Stimulated activated CD4-positive, alpha-beta T cell treated with anti-CD3 and anti-CD28 coated beads, TNF-alpha, amount 100 ng/mL, for 48 hours (primary cell): ENCODE measurements at places on chromosomes 16 and 17.

- DNase-seq, result no peak
Observed at GRCh38 chr17:65888649-65889048, 303.3 kb downstream of the CEP112 start.

- no peak for DNase-seq
Observed at GRCh38 chr17:48970865-48971687, 2.7 kb upstream of the GIP start.

GRCh38 chr17:62998166-62998565, 32.1 kb downstream of the TANC2 start:
- DNase-seq, result no peak

- DNase-seq, result no peak
Observed at GRCh38 chr16:84650062-84650991, 2.0 kb downstream of the KLHL36 start.

DNA sequence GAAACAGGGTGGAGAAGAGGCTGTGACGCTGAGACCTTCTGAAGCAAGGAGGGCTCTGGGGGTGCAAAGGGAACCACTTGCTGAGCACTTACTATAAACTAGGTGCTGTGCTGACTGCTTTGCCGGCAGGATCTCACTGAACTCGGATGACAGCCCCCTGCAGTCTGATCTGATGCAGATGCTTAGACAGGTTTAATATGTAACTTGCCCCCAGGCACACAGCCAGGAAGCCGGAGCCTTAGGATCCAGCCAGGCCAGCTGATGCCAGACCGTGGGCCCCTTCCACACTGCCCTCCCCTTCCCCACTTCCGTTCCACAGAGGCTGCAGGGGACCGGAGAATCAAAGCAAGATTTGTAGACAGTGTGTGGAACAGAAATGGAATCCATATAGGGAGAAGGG, 23.1 kb downstream of the SPACA3 start:
- no peak for DNase-seq

- DNase-seq, result no peak
Observed at GRCh38 chr16:86025706-86026105, 126.7 kb downstream of the IRF8 start.

DNA sequence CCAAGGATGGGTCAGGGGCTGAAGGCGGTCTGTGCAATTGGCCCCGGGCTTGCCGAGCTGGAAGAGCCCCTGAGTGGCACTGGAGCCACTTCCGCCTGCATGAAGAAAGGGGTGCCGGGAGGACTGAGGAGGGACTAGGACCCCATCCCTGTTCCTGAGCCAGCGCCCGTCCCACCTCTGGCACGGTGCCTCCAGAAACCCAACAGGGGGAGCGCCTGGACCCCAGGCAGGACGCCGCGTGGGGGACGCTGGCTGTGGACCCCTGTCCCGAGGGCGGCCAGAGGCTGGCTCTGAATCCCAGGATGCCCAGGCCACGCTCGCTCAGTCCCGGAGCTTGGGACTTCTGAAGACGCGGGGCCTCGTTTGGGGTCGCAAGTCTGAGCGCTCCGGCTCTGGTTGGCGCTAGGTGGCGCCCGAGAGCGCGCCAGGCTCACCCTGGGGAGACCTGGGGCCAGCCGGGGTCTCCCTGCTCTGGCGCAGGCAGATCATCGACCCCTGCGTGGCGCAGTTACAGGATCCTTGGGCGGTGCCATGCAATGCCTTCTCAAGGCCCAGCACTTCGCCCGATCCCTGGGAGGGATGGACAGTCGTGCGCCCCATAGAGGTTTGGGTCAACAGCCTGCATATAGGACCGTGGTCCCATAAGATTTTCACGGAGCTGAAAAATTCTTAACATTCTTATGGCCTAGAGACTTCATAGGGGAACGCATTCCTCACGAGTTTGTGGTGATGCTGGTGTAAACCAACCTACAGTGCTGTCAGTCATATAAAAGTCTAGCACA, 58.5 kb upstream of the CREBBP start:
- DNase-seq, result peak; percentile 43

GRCh38 chr17:32722733-32723132, 154.2 kb downstream of the MYO1D start:
- DNase-seq, result no peak

DNA sequence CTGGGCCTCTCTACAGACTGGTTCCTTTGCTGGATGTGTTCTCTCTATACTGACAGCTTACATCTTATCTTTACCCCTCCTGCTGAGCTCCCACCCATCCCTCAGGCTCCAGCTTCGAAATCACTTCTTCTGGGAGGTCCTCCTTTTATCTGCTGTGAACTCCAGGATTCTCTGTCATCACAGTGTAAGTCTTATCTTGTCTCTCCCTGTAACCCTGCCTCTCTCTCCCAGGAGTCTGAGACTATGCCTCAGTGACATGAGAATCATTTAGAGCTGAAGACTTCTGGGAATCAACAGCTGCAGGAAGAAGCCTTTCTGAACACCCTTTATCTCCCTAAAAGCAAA, 148.1 kb upstream of the HS3ST3A1 start:
- DNase-seq, result no peak

DNA sequence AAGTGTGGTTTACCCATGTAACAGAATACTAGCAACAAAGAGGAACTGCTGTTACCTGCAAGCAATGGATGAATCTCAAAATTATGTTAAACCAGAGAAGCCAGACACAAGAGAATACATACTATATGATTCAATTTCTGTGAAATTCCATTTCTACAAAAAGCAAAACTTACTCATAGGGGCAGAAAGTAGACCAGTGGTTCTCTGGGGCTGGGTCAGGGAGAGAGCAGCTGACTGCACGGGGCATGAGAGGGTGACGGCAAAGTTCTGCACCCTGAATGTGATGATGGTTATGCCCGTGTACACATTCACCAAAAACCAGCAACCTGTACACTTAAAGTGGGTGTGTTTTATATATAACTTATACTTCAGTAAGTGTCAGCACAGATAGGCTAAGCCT, 3.1 kb downstream of the ZNF843 start:
- no peak for DNase-seq

DNA sequence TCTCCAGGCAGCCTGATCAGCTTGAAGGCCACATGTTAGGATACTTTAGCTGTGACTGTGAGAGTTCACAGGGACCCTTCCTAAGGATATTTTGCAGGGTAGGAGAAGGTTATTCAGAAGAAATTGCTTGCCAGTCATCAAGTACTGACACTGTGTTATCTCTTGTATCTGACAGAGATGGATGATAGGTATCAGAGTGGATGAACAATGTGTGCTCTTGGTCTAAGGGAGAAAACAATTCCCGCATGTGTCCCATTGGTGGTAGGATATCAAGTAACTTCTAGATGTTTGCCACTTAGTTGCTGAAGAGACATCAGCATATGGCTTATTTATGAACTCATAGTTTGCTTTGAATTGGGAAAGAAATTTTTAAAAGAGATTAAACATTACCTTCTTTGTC, 219.3 kb downstream of the SPECC1 start:
- DNase-seq, result no peak

GRCh38 chr16:24668481-24669061, 60.9 kb upstream of the TNRC6A start:
- peak; percentile 54 for DNase-seq

DNA sequence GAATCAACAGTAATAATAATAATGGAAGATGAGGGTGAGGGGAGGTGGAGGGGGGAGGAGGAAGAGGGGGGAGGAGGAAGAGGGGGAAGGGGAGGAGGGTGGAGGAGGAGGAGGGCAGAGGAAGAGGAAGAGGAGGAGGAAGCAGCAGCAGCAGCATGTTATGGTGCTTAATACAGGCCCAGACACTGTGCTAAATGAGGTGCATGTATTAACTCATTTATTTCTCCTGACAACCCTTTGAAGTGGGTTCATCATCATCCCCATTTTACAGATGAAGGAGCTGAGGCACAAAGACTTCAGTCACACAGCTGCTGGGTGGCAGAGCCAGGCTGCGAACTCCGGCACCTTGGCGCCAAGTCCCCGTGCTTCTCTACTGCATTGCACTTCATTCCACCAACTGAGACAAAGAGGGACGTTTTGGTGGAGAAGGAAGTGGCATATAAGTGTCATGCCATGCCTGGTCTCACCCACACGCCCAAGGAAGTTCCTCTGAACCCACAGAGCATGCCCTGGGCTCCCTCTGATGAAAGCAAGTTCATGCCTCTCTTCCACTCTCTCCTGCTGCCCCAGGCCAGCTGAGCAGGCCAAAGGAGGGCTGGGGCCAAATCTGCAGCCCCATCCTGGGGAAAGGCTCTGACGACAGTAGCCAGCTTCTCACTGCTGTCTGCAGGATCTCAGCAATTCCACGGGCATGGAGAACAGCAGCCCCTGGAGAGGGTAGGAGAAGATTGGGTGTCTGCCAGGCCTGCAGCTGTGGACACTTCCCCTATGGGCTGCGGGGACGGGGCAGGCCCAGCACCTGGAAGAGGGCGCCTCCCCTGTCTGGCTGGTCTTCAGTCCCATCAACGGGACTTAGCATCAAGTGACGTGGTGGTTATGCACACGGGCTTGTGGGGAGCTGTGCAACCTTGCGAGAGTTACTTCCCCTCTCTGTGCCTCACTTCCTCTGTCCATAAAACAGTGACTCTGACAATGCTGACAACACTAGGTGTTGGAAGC, 21.8 kb downstream of the XYLT1 start:
- DNase-seq, result no peak

GRCh38 chr17:39196808-39197291, 619 bp downstream of the CACNB1 start:
- DNase-seq, result no peak

DNA sequence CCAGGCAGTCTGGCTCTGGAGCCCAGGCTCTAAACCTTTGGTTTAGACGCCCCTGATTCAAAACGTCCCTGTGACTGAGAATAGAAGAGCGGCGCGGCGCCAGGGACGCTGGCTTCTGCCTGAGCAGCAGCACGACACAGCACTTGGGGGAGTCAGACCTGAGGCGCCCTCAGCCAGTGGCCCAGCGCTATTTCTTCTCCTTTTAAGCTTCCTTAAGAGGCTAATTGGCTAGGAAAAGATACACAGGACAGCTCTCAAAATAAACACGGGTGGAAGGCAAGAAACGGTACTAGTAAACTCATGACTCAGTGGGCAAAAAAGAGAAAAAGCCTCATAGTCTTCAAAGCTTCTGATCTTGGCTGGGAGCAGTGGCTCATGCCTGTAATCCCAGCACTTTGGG, 34.9 kb downstream of the GTF3C1 start:
- DNase-seq, result no peak

- DNase-seq, result no peak
Observed at GRCh38 chr16:79909571-79909970, 309.0 kb upstream of the MAF start.

GRCh38 chr16:60230666-60231065, 1496.5 kb upstream of the GOT2 start:
- DNase-seq, result no peak

GRCh38 chr17:64773836-64774761, 112.0 kb upstream of the SMURF2 start:
- no peak for DNase-seq

- no peak for DNase-seq
Observed at GRCh38 chr16:65947951-65948350, 418.5 kb upstream of the CDH5 start.

- no peak for DNase-seq
Observed at GRCh38 chr17:79201119-79201518, 126.5 kb downstream of the ENGASE start.

DNA sequence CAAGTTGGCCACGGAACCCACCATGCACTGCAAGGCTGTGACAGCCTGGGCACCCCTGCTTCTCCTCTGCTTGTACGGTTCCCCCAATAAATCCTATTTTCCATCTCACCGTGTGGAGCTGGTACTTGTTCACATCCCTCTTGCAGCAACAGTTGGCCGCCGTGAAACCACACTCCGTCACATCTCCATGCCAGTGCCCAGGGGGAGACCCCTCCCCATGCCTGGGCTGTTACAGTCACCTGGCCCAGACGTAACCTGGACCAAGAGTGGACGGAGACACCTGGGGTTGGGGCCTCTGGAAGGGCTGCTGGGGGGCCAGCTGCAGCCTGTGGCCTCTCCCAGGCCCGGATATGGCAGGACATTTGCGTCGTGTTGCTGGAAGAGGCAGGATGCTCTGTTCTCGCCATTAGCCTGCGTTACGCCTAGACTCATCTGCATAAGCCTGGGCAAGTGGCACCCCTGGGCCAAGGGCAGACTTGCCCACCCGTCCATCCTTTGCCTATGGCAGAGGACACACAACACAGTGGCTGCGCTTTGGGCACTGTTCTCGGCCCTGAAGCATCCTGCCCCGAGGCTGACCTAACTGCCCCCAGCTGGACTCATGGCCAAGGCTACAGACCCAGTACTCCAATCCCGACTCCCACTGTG, 14.2 kb upstream of the KREMEN2 start:
- DNase-seq, result no peak

DNA sequence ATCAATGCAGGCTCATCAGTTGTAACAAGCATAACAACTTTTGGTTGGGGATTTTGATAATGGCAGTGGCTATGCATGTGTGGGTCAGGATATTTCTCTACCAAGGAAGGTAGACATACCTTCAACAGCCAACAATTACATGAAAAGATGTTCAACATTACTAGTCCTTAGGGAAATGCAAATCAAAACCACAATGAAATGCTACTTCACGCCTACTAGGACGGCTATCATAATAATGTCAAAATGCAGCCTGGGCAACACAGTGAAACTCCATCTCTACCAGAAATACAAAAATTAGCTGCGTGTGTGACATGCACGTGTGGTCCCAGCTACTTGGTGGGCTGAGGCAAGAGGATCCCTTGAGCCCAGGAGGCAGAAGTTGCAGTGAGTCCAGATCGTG, 7.3 kb upstream of the SLC5A10 start:
- no peak for DNase-seq

GRCh38 chr17:4345581-4346252, 20.8 kb downstream of the UBE2G1 start:
- no peak for DNase-seq

DNA sequence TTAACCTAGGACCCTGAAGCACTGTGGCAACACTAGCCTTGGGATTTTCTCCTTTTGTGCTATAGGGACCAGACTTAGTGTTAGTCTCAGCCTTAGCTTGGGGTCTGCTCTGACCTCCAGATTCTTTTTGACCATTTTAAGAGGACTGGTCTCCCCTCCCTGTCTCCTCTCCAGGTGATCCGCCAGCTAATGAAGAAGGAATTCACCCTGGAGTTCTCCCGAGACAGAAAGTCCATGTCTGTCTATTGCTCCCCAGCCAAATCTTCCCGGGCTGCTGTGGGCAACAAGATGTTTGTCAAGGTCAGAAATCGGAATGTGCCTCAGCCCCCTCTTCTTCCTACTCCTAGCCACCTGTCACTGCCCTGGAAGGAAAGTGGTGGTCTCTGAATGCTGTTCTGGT, 19.5 kb downstream of the ATP2A1 start:
- no peak for DNase-seq

- no peak for DNase-seq
Observed at GRCh38 chr17:9360677-9361081, 214.9 kb downstream of the STX8 start.

DNA sequence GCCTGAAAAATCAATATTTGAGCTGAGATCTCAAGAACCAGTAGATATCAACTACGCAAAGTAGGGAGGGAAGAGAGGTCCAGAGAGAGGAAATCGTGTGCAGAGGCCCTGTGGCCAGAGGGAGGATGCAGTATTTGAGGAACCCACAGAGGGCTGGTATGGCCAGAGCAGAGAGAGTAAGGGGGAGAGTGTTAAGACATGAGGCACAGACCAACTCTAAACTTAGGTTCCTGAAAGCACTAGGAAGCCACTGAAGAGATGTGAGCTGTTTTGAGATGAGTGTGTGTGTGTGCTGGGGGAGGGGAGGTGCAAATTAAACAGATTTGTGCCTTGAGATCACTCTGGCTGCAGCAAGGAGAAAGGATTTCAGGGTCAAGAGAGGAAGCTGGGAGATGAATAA, 10.9 kb downstream of the SLC13A2 start:
- no peak for DNase-seq
